ENCODE measurements at places on chromosomes 16 and 17. TPM values are rescaled to one million over a fixed set of nuclear protein-coding genes. Genes with fewer than 3 reads are reported as not detected.

Gene TMEM208
- 33.1 TPM for total RNA-seq

DNA sequence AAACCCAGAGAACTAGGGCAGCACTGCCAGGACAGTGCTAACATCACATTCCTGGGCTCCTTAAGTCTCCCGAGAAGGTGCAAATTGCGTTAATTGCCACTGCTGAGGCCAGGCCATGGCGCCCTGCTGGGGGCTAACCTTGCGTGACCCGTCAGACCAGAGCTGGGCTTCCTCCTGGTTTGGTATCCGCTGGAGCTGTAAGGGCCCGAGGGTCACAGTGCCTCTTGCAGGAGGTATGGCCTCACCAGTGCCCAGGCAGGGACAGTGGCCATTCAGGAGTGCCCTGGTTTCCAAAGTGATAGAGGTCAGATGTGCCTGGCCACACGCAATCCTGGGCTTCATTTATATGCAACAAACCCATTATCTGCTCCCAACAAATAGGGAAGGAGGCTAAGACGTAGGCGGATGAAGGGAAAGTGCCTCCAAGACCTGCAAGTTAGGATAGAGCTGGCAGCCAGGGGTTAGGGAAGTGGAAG, 17.7 kb upstream of the ADCY9 start:
- no peak for DNase-seq

Gene BCL6B
- total RNA-seq = 21.2 TPM

DNA sequence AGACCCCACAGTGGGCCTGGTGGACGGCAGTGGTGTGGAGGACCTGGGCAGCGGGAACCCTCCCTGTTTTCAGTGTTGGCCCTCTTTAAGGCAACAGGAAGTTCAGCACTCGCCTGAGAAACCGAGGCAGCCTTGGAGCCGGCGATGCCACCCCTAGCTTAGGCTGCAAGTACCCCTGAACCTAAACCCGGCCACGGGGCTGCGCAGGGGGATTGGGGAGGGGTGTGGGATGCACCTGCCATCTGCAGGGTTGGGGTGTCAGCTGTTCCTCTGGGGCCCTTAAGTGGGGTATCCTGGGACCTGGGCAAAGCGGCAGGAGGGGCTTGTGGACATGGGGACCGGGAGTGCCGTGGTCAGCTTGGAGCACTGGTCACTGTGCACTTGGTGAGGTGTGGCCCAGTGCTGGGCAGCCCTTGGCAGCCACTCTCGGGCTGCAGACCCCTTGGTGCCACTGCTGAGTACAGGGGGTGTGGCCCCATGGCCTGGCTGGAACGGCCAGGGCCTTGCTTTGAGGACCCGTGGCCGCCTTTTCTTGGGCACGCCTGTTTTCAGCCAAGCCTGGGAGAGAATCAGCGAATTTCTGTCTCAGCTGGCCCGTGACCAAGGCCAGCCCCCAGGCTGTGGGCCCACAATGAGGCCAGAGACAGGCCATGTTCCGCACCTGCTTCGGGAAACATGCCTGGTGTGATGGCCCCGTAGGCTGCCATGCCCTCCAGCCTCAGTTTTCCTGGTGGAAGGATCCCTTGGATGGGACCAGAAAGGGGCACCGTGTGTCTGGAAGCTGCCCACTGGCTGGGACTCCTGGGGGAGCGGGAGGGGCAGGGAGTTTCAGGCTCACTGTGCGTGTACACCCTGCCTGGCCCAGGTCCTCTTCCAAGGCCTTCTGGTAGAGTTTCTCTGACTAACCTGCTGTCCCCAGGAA, 4.1 kb upstream of the SLC25A10 start:
- DNase-seq = no peak

DNA sequence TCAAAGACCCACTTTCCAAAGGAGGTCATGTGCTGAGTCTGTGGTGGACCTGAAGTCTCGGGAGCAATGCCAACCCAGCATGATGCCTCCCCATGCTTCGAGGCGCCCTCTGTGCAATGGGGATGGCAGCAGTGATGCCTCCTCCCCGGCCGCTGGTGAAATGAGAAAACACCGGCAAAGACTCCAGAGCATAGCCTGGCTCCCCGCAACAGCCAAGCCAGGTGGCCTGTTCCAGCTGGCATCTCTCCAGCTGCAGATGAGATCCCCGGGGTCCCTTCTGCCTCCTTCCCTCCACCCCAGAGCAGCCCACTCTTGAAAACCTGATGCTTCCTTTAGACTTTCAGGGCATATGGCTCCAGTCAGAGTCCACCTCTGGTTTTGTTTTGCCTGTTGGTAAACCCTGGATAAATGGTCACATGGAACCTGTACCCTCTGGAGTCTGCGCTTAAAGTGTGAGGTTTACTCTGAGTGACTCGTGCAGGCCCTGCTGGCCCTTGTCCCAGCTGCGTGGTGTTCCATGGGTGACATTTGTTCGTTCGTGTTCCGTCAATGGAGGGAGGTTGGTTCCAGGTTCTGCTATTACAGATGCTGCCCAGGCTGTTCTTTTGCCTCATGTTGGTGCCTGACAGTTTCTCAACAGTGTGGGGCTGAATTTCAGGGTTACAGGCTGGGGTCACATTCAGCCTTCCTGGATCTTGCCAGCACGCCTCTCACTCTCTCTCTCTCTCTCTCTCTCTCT, 181.8 kb upstream of the CIBAR2 start:
- no peak for DNase-seq

DNA sequence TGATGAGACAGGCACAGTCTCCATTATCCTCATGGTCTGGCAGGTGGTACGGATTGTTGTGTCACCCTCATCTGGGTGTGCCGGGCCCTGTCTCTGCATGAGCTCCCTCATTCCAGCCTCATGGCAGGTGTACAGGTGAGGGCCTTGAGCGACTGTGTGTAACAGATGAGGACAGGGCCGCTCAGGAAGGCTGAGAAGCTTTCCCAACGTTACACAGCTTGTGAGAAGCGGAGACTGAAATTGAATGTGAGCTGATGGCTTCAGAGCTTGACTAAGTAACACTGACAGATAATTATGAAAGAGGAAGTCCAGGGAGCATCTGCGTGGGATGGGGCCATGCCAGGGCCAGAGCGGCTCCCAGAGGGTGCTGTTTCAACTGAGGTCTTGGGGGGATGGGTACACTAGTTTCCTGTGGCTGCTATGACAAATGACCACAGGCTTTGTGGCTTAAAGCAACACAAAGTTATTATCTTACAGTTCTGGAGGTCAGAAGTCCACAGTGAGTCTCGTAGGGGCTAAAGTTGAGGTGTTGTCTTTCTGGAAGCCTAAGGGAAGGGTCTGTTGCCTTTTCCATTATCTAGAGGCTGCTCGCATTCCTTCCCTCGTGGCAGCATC, 36.7 kb downstream of the CMIP start:
- peak; percentile 91 for DNase-seq

DNA sequence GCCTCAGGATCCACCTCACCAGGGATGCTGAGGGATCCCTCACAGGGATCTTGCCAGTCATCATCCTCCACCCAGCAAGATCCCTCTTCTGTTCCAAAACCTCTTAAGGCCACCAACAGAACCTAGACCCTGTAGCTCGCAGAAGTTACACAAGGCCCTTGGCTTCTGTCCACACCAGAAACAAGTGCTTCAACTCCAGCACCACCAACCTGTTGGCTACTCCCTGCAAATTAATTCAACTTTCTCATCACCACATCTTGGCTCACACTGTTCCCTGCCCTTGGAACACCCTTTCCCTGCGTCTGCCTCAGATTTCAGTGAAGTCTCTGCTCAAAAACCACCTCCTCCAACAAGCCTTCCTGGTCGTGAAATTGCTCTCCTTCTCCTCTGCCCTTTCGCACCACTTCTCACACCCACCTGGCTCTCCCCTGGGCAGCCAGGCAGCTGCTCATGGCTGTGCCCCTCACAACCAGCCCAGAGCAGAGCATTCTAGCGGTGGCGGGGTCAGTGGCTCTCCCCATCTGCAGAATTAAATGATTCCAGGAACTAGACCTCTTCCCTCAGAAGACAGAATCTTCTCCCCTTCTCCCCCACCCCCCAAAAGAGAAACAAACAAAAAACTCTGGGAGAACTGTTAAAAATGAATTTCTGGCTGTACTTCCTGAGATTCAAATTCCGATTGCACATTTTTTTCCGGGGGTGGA, 1.8 kb downstream of the PLLP start:
- no peak for DNase-seq

DNA sequence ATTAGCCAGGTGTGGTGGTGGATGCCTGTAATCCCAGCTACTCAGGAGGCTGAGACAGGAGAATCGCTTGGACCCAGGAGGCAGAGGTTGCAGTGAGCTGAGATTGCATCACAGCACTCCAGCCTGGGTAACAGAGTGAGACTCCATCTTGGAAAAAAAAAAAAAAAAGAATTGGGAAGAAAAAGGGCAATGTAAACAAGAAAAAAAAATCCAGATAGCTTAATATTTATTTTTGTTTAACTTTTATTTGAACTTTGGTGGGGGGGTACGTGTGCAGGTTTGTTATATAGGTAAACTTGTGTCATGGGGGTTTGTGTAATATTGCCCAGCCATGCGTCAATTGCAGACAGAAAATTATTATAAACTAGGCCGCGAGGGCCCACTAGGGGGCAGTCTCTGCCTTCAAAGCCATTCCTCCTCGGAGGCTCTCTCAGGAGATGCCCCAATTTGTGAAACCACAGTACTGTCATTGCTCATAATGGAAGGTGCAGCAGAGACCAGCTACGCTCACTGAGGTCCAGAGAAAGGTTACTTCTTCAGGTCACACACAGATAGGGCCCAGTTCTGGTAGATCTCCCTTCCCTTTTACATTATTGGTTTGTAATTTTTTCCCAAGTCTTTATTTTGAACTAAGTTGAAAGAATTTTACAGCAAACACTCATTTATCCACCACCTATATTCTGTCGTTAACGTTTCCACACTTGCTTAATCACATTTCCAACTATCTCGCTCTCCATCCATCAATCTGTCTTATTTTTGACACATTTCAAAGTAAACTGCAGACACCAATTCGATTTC, 206.2 kb downstream of the PRKCB start:
- DNase-seq = no peak

GRCh38 chr17:46810837-46811236, 7.7 kb downstream of the WNT3 start:
- no peak for DNase-seq

DNA sequence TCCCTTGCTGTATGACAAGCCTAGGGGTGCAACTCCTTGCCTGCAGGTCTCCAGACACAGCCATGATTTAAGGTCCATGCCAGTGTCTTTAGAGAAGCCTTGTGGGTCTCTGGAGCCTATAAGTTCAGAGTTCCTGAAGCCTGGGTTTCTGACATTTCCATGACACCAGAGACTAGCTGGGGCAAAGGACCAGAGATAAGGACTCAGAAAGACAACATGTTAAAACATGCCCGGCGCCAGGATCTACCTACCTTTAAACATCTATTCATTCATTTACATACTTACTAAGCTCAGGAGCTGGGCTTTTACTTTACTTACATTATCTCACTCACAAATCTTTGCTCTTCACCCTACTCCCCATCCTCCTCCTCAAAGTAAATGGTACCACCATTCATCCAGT, 1.5 kb downstream of the MRPL27 start:
- peak; percentile 19 for DNase-seq

DNA sequence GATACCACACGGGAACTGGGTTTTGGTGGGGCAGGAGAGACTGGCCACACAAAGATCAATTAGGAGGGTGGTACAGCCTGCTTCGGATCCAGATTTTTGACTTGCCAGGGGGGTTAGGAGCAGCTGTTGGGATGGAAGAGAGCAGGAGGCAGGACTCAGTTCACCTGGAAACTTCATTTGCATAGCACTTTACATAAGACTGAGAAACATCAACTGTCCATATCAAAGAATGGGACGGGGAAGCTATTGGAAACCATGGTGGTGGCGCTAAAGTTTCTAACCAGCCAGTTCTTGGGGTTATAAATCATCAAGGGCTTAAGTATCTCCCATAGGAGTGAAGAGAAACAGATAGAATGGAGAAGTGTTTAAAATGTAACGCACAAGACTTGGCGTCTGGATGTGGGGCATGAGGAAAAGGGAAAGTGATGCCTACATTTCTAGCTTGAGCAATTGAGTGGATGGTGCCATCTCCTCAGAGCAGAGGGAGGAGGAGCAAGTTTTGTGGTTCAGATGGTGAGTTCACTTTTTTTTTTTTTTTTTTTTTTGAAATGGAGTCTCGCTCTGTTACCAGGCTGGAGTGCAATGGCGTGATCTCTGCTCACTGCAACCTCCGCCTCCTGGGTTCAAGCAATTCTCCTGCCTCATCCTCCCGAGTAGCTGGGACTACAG, 6.4 kb upstream of the SRCAP start:
- no peak for DNase-seq

DNA sequence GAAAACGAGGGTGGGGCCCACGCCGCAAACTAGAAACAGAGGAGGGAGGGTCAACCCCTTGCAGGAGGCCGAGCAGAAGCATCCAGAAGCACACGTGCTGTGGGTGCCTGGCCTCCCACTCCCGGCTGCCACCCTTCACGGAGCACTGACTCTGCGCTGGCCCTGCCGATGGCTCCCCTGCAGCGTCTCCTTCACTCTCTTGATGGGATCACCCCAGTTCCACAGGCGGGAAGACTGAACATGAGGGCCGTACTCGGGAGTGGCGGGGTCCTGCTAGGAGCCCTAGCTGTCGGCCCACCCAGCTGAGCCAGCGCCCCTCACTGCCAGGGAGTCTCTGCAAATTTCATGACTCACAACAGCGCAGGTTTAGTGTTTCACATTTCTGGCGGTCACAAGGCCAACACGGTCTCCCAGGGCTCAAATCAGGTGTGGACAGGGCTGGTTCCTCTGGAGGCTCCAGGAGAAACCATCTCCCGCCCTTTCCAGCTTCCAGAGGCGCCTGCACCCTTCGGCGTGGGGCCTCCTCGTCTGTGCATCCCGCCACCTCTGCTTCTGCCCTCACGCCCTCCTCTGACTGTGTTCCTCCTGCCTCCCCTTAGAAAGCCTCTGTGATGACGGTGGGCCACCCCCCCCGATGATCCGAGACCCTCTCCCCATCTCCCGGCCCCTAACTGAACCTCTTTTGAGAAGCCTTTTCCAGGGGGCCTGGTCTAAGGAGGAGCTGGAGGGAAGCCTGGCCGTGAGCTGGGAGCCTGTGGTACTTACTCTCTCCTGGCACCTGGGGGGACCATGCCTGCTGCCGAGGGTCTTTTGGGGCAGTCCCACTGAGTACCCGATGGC, 2.0 kb downstream of the PTX4 start:
- DNase-seq = no peak

- DNase-seq = no peak
Measured at GRCh38 chr17:42421136-42421506, 1.9 kb downstream of the CAVIN1 start.

GRCh38 chr16:84398701-84399100, 30.4 kb downstream of the ATP2C2 start:
- DNase-seq = peak; percentile 18
